ENCODE measurements at places on chromosomes 5 and 9.
A peak's percentile ranks its signal among the peaks of the same experiment; 100 is the strongest.

DNA sequence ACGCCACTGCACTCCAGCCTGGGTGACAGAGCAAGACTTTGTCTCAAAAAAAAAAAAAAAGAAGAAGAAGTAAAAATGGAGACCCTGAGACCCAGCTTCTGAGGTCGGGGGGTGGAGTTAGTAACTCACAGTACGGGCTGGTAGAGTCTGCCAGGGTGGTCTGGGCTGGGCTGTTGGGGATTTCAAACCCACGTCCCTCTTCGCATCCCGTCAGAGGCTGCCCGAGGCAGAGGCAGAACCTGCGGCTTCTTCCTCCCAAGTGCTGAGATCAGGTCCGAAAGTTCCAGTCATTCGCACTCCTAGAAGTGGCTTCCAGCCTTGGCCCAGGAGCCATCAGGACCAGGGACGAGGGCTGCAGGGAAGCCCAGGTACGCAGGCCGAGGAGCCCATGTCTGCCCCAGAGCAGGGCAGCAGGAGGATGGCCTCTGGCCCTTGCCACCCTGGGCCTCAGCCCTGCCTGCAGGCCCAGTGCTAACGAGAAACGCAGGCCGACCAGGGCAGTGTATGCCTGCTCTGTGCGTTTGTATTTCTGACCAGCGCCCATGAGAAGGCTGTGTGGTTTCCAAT, 9.9 kb upstream of the SLC2A6 start:
- DNase-seq: no peak

- no peak for DNase-seq
Observed at GRCh38 chr9:109894473-109894872, 114.5 kb downstream of the PALM2AKAP2 start.

- no peak for DNase-seq
Observed at GRCh38 chr5:170849374-170849773, 12.4 kb upstream of the RANBP17 start.

GRCh38 chr9:76358628-76359280, 35.5 kb downstream of the RFK start:
- DNase-seq: no peak

DNA sequence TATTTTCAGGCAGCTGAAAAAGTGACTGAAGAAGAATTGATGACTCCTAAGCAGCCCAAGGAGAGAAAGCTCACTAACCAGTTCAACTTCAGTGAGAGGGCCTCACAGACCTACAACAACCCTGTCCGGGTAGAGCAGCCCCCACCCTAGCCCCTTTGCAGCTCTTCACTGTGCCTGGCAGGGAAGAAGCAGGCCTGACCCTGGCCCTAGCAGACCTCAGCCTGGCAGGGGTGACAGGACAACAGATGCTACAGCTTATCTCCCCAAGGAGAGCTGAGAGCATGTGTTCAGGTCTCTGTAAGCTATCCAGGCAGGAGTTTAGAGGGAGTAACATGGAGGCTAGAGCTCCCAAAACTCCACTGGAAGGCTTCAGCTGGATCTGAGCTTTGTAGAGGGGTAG, 31.8 kb downstream of the DNAI1 start:
- no peak for DNase-seq

DNA sequence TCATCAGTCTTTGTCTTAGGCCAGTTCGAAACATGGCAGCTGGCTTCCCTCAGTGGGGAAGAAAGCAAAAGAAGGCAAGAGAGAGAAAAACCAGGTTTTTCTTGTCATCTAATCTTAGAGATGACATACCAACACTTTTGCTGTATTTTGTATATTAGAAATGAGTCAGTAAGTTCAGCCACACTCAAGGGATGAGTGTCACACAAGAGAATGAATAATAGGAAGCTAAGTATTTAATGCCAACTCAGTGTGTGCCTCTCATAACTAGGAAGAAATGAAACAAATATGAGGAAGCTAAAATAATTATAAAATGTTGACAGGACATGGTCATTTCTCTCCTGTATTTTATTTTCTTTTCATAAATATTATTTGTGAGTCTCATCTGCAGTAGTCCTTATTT, 65.3 kb downstream of the CDH12 start:
- no peak for DNase-seq

- no peak for DNase-seq
Observed at GRCh38 chr5:111551161-111551560, 38.8 kb upstream of the STARD4 start.

DNA sequence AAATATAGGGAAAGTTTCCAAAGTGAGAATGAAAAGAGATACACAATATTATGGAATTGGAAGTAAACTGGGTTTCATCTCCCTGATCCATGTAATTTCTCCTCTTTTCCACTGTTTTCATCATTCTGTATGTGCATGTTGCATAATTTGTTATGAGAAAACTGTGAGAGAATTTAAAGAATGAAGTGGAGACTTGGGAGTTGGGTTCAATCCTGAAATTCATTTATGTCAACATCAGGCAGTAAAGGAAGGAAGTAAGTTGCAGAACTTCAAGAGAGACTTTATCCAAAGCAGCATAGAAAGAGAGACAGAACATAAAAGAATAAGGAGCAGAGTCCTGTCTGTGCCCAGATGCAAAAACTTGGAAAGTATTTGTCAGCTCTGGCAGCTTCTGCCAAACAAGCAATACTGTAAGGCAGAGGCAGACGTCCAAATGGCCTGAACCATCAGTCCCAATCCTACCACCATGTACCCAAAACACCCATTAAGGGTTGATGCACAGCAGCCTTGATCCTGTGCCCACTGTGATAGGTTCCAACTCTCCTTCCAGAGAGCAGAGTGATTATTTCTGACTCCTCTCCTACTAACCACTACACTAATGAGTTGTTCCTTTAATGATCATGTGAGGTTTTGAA, 425.3 kb upstream of the CDH6 start:
- DNase-seq: no peak

- no peak for DNase-seq
Observed at GRCh38 chr5:176379881-176380280, 8.5 kb downstream of the NOP16 start.

DNA sequence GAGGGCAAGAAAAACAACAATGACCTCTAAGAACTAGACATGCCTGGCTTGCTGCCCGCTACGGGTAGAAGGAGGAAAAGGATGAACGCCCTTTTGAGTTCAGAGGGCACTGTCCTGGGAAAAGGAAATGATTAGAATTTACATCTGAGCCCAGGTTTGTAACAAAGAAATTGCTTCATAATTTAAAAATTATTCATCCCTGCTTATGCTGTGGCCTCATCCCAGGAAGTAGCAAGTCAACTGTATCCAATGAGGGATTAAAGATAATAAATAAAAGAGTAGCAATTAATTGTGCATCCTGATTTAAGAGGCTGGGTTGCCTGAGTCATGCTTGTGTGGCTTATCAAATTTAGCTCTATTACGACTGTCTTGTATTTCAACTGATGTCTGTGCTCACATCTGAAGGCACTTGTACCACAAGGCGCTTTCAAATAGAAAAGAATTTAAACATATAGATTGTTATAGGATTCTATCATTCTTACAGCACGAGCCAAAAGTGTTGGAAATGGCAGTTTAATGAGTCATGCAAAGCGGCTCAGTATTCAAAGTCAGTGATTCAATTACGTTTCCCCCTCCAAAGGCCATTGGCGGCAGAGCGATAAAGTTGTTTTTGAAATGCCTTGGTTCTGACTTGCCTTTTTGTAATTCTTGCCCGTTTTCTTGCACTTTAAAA, 40.0 kb upstream of the DMRT1 start:
- peak; percentile 43 for DNase-seq

- peak; percentile 1 for DNase-seq
Observed at GRCh38 chr9:5364294-5365024, 24.8 kb upstream of the RLN1 start.

GRCh38 chr9:114592356-114592755, 4.8 kb downstream of the ATP6V1G1 start:
- no peak for DNase-seq

DNA sequence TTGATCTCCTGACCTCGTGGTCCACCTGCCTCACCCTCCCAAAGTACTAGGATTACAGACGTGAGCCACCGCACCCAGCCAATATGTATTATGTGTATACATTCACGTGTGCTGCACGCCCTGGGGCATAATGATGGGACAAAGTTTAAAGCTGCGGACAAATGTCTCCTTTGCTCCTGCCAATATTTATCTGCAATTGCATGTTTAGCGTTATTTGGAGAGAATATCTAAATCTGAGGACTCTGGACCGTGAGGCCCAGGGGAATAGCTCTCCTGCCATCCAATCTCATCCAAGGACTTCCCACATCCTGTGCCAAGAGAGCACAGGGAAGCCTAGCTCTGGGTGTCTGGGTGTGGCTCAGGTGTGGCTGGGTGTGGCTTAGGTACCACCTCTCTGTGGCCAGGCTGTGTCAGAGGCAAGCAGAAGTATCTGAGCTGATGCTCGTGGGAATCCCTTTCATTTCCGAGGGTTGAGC, 6.9 kb upstream of the BOD1 start:
- DNase-seq: no peak

GRCh38 chr5:59891962-59892643, 1.4 kb downstream of the PDE4D start:
- DNase-seq: no peak

Data from fibroblast of the conjunctiva (primary cell).